Neural crest cell (in vitro differentiated cells): ENCODE measurements at places on chromosomes 1 and 21.

GRCh38 chr1:41174170-41174569 is 67.9 kb downstream of the SCMH1 start:
- no peak for DNase-seq

DNA sequence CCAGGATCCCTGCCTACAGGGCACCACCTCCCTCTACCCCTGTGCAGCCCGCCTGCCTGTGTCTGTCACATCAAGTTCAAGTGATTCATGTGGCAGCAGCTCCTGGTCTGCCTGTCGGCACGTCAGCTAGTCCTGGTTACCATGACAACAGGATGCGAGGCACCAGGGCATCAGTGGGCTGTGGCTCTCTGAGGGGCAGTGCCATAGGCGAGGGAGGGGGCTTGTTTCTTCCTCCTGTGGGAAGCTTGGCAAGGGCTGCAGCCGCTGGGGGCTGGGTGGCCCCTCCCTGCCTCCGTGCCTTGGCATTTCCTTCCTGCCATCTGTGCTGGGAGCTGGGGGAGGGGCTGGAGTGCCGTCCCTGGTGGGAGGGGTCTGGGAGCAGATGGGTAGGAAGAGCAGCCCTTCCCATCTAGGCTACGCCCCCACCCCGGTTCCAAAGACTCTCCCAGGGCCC is 43.1 kb downstream of the FOXO6 start:
- no peak for DNase-seq

DNA sequence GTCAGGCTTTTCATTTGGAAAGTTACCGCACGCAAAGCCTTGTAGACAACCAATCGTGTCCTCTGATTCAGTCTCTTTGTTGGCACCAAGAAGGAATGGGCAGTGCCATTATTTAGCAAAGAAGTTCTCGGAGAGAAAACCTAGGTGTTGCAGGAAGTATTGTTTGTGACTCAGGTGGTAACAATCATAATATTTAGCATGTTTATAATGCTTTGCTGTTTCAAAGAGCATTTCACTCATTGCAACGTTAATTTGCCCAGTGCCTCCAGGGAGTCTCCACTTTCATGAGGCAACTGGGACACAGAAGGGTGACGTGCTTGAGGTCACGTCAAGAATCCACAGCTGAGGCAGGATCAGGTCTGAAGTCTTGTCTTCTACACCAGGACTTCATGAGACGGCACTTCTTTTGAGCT is 31.4 kb downstream of the STPG1 start:
- no peak for DNase-seq

DNA sequence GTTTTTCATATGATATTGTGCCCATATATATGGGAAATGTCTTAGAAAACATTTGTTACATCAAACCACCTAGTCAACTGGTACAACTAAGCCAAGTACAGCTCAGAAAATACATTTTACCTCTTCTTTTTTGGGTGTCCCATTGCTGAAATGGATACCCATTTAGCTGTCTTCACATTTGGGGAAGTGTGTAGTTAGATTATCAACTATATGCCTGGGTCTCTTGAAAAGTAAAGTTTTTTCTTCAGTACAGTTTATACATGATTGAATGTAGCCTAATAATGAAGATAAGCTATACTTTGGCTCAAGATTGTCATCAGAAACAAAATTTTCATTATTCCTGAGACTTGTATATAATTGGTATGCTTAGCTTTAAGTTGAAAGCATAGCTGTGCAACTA is 2.0 kb downstream of the AGO3 start:
- no peak for DNase-seq

GRCh38 chr1:219465212-219466093 is 147.5 kb downstream of the ZC3H11B start:
- DNase-seq = no peak

GRCh38 chr1:119294722-119295121 is 73.9 kb upstream of the HAO2 start:
- no peak for DNase-seq

DNA sequence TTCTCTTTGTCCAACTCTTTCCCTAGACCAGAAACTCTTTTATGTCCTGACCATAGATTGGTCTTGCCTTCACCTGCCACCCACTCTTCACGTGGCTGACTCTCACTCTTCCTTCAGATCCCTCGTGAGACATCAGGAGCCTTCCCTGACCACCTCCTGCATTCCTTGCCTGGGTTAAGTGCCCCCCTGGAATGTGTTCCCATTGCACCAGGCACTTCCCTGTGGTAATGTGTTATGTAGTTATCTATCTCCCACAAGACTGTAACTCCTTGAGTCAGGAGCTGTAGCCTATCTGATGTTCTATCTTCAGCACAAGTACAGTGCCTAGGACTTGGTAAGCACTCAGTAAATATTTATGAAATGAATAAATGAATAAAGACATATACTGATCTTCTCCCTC is 111.2 kb upstream of the CTTNBP2NL start:
- no peak for DNase-seq
